ENCODE measurements at places on chromosomes 11 and 22.

- no peak for DNase-seq
These were observed 1.4 kb upstream of the BATF2 start for GRCh38 chr11:64998141-64998540.

- no peak for DNase-seq
These were observed 222.7 kb upstream of the SESN3 start for GRCh38 chr11:95453616-95454171.

DNA sequence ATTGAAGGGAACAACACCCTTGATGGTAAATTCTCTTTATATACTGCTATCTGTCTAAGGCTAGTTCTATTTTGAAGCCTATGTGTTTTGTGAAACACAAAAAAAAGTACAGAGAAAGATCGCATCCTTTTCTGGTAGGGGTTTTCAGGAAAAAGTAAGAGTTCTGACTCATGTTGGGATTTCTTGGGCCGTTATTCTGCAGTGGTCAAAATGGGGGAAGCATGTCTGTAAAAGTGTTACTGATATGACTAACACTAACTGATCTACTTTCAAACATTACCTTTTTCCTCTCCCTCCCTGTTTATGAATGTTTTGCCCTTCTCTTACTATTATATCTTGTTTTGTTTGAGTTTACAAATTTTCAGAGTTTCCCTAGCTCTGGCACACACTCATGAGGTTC is 53.9 kb downstream of the CTNND1 start:
- no peak for DNase-seq

DNA sequence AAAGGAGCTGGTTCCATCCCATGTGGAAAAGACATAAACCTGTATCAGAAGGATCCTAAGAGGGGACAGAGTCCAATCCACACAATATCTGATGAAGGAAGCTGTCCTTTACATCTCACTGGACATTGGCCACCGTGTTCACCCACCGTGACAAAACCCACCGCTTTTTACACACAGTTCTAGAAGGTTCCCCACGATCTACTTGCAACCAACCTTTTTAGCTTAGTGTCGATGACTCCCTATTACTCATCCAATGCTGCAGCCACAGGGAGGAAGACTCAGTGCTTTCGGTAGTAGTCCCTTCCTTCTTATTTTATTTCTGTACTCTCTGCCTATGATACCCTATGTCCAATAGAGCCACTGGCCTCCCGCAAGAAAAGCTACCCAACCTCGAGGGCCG is 65.4 kb downstream of the MAPK1 start:
- no peak for DNase-seq

GRCh38 chr11:120336641-120337354 is 585 bp downstream of the ARHGEF12 start:
- peak; percentile 47 for DNase-seq

DNA sequence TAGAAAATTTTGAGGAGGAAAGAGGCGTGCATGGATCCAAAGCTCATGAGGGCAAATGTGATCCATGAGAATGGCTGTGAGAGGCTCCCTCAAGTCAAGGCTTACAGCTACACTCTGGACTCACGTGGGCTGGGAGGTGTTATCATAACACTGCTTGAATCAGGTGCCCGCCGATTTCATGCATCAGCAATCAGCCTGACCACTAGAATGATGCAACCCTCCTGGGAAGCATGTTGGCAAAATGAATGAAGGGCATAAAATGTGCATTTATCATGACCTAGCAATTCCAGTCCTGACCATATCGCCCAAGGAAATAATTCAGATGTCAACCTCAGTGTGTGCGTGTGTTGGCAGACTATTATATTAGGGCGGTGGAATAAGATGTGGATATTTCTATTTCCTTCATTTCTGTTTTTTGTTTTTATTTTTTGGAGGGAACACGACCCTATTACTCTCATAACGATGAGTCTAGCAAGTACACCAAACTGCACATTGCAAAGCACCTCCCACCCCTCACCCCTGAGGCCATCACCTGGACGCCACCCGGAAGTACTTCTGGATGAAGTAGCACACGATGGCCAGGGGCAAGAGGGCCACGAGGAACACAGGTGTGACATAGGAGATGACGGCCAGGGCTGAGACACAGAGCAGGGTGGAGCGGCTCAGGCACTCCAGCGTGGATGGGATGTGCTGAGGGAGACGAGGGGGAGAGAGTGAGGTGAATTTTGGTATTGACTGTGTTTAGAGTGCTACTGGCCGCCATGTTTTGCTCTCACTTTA is 15.7 kb upstream of the KCNJ11 start:
- DNase-seq: no peak

DNA sequence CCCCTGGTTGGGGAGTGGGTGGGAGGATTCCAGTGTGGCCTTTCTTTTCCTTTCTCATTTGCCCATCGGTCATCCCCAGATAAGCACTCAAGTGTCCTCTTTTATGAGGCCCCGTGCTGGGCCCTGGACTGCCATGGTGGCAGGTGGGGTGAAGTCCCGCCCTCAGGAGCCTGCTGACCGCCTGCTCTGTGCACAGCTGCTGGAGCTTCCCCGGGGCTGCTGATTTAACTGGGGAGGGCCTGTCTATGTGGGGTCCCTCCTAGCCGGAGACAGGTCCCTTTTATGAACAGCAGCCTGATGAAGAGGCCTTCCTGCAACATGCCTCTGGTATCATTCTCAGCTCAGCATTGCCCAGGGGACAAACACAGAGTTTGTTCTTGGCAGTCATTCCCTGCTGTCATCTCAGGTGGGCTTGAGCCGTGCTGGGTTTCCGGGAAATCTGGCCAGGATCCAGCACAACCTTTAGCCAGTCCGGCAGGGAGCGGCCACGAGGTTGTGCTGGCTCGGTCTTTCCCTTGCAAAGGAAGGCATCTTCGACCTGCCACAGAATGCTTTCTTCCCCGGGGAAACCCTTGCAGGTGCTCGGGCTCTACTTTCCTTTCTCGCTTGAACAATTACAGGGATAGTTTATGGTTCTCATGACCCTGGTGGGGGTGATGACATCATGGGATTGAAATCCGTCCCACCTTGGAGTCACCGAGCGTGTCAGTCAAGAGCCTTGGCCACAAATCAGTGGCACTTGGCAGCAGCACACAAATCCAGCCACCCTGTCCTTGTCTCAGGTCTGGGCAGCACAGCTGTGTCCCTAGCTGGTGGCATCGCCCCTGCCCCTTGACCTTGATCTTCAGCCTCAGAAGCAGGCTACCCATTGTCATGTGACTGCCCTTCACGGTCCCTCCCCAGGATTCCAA is 20.1 kb downstream of the ST14 start:
- no peak for DNase-seq

- no peak for DNase-seq
These were observed 8.6 kb upstream of the GNAZ start for GRCh38 chr22:23061471-23062280.

DNA sequence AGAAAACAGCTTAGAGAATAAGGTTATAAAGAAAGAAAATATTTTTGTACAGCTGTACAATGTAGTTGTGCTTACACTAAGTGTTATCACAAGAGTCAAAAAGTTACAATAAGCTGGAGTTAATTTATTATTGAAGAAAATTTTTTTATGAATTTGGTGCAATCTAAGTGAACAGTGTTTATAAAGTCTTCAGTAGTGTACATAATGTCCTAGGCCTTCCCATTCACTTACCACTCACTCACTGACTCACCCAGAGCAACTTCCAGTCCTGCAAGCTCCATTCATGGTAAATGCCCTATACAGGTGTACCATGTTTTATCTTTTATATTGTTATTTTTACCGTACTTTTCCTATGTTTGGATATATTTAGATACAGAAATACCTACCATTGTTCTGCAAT is 34.7 kb downstream of the GDPD4 start:
- no peak for DNase-seq

- DNase-seq: no peak
These were observed 1309.4 kb downstream of the TBC1D22A start for GRCh38 chr22:48071828-48072227.

DNA sequence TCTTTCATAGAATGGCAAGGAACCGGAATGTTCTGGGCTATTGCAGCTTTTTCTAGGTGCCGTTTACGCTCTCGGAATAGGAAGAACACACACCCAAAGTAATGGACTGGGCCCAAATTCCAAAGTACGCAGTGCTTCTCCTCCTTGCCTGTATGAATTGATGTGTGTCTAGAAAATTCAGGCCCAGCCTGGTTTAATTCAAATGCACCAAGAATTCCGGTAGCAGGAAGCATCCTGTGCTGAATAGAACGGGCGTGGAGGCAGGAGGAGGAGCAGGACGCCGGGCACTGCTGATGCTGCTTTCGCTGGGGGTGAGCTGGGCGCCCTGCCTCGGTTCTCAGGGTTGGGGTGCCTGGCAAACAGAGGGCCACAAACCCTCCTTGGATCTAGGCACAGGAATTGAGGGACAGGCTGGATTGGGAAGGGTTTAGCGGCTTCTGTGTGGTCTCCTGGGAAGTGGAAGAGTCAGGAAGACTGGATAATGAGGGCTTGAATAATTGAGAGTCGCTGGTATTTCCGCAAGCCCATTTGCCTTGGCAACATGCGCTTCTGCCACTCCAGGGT is 2.0 kb downstream of the PARVB start:
- no peak for DNase-seq

GRCh38 chr11:113304916-113305315 is 9.5 kb upstream of the TTC12 start:
- DNase-seq: no peak

- DNase-seq: no peak
These were observed 1044.4 kb downstream of the TBC1D22A start for GRCh38 chr22:47806894-47807293.

- no peak for DNase-seq
These were observed 63.8 kb upstream of the VPREB1 start for GRCh38 chr22:22180738-22181285.

GRCh38 chr22:46970411-46971098 is 208.1 kb downstream of the TBC1D22A start:
- DNase-seq: no peak

- no peak for DNase-seq
These were observed 45.6 kb upstream of the GDPD4 start for GRCh38 chr11:77346906-77347603.

GRCh38 chr22:29386708-29387107 is 1.7 kb downstream of the AP1B1 start:
- DNase-seq: no peak

- no peak for DNase-seq
These were observed 4.8 kb downstream of the DSCAML1 start for GRCh38 chr11:117792241-117792640.

- DNase-seq: peak; percentile 89
These were observed at the start of gene C2CD2L for GRCh38 chr11:119106564-119107537. TSS of gene C2CD2L (plus strand) at chr11:119107344. CDS start at chr11:119107742, 398 bp downstream.

- no peak for DNase-seq
These were observed 12.8 kb upstream of the MUC15 start for GRCh38 chr11:26584818-26585217.

DNA sequence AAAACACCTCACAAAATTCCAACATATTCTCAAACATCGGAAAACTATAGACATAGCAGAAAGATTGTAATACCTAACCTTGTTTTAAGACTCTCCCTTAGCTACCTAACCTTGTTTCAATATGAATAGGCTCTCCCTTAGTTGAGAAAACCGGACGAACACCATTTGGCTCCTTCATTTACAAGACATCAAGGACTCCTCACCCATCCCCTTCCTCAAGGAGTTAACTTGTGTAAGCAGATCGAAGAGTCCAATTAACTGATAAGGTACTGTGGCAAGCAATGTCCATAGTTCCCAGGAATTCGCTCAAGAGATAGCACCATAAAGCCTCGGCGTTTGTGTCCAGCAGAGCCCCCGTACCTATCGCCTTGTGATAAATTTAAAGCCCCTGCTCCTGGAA is 4.6 kb upstream of the ACRV1 start:
- no peak for DNase-seq

GRCh38 chr11:60978546-60979380 is 7.3 kb downstream of the CD6 start:
- DNase-seq: peak; percentile 65

GRCh38 chr11:26909991-26910591 is 83.8 kb upstream of the FIBIN start:
- no peak for DNase-seq

- DNase-seq: peak; percentile 96
These were observed 4.5 kb upstream of the NCF4 start for GRCh38 chr22:36856121-36856791.

DNA sequence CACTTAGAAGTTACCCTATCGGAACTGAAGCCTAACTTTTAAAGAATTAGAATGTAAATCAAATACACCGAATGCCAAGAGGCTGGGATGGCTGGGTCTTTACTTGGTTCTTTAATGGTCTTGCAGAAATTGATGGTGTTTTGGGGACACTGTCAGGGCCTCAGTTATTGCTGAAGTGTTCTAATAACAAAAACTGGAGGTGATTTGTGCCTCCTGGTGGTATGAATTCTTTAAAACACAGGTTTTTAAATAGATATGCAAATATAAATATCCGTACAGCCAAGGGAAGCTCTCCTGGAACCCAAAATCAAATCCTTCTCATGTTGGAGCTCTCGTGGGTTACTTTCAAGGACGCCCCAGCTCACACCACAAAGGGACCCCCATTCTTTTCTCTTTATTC is 19.3 kb upstream of the TMPRSS5 start:
- DNase-seq: no peak

DNA sequence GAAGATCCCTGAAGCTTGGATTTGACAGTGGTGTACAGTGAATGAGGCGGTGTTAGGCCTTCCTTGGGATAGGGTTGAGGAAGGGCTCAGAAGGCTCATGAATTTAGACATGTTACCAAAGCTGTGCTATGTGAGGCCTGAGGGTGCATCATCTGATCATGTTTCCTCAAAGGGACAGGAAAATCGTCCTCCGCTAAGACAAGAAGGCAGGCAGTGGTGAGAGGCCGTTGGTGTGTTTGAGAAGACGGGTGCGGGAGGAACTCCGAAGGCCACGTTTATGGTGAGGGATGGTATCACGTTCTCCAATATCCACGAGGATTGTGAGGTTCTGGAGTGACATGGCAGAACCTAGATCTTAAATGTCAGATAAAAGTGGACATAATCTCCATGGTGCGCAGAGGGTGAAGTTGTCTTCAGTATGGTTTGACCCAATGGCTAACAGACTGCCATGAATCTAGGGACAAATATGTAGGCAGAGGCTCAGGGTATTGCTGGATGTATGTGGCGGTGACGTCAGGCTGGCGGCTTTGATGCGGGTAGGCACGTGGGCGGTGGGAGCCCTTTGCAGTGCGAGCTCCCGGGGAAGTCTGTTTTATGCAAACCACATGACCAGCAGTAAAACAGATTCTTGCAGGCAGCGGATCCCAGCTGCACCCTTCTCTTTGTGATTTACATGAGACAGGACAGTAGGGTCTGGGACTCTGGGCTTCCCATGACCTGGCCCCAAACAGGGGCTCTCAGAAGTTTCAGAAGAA is 242.3 kb upstream of the B3GAT1 start:
- peak; percentile 18 for DNase-seq

GRCh38 chr11:58465690-58466089 is 23.7 kb upstream of the OR5B12 start:
- DNase-seq: no peak

GRCh38 chr11:3231851-3232744 is at the start of gene MRGPRE:
TSS of gene MRGPRE (minus strand) at chr11:3232417. CDS start at chr11:3228799, 3,618 bp downstream.
- DNase-seq: no peak

DNA sequence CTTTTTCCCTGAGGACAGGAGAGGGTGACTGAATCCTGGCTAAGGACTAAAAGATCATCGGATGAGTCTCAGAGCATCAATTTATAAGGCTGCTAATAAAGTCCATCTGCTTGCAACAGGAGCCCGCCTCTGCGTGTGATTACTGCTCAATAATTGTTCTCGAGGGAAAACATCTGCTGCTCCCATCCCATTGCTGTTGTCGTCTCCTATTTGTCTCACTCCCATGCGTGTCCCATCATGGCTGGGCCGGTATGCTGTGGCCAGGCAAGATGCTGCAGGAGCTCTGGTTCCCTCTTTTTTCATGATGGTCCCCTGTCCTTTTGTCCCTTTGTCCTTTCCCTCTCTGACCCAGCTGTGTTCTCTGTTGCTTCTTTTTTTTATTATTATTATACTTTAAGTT is 121.2 kb downstream of the SPATA19 start:
- DNase-seq: no peak

Data from stimulated activated CD4-positive, alpha-beta T cell treated with anti-CD3 and anti-CD28 coated beads, Interleukin-4, amount 100 ng/mL, for 1 hour (primary cell).